ENCODE measurements at places on chromosomes 12 and 14.

- no peak for DNase-seq
Measured at GRCh38 chr12:79451365-79451764, 239.4 kb downstream of the PAWR start.

GRCh38 chr12:94721173-94721572, 70.8 kb upstream of the TMCC3 start:
- no peak for DNase-seq

- no peak for DNase-seq
Measured at GRCh38 chr12:77339610-77340009, 274.2 kb upstream of the E2F7 start.

- no peak for DNase-seq
Measured at GRCh38 chr14:68235011-68235410, 415.4 kb downstream of the RAD51B start.

GRCh38 chr12:70260646-70261045, 17.4 kb downstream of the CNOT2 start:
- DNase-seq = no peak

DNA sequence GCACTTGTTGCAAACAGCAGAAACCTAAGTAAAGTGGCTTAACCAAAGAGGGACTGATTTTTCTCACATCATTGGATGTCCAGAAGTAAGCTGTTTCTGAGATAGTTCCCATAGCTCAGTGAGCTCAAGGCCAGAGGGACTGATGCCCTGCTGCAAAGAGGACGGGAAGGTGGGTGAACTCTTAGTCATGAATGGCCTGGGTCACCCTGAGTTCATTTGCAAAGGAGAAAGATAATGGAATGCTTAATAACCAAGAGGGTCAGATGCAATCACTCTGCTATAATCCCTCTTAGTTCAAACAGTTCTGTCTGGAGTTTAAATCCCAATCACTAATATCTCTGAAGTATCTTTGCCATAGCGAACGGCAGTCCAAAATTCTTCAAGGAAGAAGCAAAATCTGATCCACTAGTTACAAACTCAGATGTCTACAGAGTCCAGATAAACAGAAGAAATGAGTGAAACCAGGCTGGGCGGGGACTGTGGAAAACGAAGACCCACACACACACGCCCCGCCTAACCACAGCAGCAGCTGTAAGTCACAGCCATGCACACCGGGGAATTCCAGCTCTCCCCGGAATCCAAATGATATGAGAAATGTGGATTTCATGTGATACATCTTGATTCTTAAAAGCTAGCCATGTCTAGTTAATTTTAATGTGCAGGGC, 289.5 kb downstream of the TMEM132D start:
- DNase-seq = no peak

DNA sequence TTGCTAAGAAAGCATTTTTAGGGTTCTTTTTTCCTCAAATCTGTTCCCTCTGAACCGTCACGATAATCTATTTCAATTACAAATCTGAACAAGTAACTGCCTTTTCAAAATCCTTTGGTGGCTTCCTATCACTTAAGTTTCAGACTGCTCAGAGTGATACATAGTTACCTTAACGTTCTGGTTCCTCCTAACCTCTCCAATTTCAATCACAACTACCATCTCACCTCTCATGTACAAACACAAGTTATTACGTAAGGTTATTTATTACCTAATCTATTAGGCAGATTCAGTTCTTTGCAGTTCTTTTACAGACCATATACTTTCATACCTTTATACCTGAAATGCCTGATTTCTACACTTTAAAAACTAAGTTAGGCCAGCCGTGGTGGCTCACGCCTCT, 12.1 kb downstream of the RNF212B start:
- DNase-seq = no peak

DNA sequence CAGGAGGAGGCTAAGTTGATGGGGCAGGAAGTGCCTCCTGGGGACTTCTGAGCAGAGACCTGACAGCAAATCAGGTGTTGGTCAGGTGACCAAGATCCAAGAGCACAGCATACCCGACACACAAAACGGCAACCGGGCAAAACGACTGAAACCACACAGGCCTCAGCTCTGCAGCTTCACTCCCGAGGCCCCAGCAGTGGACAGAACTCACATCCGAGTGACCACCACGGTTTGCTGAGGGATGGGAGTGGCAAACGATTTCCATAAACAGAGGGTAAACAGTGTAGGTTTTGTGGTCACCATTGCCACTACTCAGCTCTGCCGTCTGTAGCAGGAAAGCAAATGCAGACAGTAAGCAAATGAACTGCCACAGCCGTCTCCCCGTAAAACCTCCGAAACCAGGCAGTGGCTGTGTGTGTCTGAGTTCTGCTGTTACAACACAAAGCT, 14.4 kb downstream of the CHFR start:
- DNase-seq = no peak

GRCh38 chr12:105561546-105562198, 231.2 kb downstream of the C12orf75 start:
- DNase-seq = no peak

- no peak for DNase-seq
Measured at GRCh38 chr12:6489449-6489848, 3.6 kb downstream of the MRPL51 start.

GRCh38 chr12:52126605-52127578, 47.4 kb downstream of the SMIM41 start:
- peak; percentile 57 for DNase-seq

GRCh38 chr12:128820723-128821432, 2.9 kb downstream of the SLC15A4 start:
- DNase-seq = no peak

DNA sequence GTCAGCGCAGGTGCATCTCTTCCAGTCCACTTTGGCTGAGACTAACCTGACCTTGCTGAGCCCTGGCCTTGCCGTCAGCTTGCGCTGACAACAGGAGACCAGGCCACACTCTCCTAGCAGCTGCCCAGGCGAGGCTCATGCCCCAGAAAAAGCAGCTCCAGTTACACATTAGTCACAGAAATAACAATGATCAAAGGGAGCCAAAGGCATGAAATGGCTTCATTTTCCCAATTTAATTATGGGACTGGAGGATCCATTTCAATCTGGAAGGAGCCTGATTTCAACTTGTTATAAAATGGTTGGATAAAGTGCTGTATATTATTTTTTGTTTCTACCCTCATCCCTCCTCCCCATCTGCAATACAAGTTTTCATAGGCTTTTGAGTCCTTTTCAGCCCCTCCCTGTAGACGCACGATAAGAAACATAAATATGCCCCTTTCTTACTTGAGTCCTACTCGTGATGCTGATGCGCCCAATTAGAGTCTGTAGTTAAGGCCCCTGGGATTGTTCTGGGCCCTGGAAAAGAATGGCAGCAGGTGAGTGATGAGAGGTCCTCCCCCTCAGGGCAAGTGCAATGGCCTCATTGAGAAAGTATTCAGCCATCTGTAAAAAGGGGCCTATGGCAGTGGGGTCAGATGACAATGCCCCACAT, 376.0 kb downstream of the C12orf75 start:
- DNase-seq = no peak

DNA sequence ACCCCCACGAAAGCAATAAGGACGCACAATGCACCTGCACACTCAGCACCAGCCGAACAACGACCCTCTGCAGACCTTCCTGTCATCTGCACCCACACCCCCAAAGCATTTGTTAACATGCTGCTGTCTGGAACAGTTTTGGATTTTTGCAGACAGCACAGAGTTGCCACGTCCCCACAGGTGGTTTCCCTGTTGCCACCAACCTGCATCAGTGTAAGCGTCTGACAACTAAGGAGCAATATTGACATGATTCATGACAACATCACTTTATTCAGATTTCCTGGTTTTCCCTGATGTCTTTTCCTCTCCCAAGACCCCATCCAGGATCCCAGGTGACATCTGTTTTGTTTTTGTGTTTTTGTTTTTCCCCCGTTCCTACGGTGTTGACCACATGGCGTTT, 150.7 kb upstream of the C14orf180 start:
- DNase-seq = no peak

GRCh38 chr12:80815351-80815750, 98.6 kb downstream of the MYF5 start:
- no peak for DNase-seq

DNA sequence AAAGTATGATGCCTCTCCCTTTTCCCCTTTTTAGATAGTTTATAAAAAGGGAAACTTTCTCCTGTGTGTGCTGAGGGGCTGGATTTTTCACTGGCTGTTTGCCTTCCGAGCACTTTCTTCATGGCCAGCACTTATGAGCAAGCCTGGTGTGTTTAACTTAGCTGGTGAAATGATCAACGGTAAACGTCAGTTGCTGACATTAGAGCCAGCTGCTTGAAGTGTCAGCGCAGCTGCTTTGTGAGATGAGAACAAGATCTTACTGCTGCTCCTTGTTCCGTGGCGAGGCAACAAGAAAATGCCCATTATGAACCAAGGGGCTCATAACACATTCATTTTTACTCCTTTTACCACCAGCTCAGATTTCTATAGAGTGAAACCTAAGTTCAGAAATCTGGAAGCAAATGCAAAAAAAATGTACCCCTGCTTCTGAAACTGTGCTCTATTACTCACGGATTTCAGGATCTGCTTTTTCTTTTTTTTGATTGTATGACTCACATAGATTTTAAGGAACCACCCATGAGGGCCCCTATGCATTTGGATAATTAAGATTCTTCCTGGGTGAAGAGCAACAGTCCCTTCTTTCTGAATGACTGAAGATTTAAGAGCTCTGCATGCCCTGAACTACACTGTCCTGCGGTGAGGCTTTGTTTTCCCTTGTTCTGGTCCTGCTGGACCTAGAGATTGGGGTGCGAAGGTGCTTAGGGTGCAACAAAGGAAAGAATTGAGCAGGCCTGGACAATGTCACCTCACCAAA, 74.3 kb upstream of the CPM start:
- DNase-seq = peak; percentile 38

GRCh38 chr12:57996520-57996919, 55.2 kb downstream of the ATP23 start:
- DNase-seq = no peak

DNA sequence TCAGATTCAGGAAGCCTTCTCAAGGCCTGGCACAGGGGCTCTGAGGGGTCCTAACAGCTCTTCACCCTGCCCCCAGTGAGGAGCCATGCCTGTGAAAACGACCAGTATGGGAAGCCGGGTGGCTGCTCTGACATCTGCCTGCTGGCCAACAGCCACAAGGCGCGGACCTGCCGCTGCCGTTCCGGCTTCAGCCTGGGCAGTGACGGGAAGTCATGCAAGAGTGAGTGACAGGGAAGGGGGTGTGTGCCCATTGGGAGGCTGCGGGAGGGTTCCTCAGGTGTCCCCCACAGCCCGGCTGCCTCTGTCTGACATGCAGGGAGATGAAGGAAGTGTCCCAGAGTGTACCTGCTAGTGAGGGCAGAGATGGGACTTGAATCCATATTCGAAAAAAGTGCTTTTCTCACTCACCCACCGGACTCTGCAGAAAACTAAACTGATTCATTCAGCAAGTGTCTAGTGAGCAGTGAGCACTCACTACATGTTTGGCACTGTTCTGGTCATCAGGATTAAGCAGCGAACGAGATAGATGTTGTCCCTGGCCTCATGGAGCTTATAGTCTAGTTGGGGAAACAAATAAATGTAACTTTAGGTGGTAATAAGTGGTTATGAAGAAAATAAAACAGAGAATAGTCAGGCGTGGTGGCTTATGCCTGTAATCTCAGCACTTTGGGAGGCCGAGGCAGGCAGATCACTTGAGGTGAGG, 9.4 kb upstream of the LRP1-AS start:
- DNase-seq = no peak

Data from ovary (tissue), 10 donors.